ENCODE measurements at places on chromosomes 1 and 21.

DNA sequence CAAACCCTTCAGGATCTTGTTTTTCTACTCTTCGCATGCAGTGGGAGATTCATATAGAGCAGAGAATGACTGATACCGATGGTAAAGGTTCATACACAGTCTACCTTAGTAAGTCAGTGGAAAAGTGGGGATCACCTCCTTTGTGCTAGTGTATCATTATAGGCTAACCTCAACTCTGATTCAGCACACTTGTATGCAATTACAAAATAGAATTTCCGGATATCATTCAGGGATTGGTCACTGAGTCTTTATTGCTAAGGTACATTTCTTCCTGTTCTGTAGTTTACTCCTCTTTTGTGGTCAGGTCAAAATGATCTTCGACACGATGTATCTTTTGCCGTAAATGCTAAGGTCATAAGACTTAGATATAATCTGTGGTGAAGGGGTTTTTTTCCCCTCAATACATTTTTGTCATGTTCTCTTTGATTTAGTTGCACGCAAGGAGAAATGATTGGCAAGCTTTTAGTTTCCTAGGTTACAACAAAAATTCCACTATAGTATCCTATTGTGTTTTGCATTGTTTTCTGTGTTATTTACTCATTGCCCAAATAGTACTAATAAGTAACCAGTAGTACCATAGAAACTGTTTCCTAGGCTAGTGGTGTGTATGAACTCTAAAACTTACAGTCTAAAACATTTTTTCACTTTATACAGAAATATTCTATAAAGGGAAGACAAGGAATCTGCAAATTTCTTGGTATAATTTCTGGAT, 35.7 kb upstream of the PLA2G4A start:
- DNase-seq, result no peak

- DNase-seq, result no peak
Observed at GRCh38 chr1:150579945-150580642, 684 bp upstream of the MCL1 start.

GRCh38 chr1:214332946-214333798, 52.2 kb downstream of the SMYD2 start:
- DNase-seq, result peak; percentile 61

- no peak for DNase-seq
Observed at GRCh38 chr1:25703671-25704266, 87.2 kb downstream of the MAN1C1 start.

GRCh38 chr1:8517661-8518489, 200.0 kb downstream of the SLC45A1 start:
- no peak for DNase-seq

- no peak for DNase-seq
Observed at GRCh38 chr1:40834968-40835545, 27.1 kb downstream of the CITED4 start.

DNA sequence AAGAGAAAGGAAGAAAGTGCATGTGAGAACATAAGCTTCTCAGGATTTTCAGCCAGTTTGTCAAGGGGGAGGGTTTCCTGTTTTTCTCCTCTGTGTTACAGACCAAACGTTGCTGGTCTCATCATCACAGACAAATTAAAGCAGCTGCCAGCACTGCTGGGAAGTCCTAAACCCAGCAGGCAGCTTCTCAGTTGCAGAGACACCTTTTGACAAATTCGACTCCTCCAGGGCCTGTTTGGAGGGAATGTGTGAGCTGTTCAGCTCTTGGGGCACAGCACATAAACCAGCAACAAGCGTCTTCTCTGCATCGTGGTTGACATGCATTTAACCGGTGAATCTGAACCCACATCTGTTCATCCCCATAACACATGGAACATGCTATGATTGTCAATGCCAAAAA, 454.6 kb upstream of the RUNX1 start:
- peak; percentile 26 for DNase-seq

All from suppressor macrophage treated with lipopolysaccharide for 1 hour (primary cell).